ENCODE measurements at places on chromosomes 5 and 9.
A peak's percentile ranks its signal among the peaks of the same experiment; 100 is the strongest.

DNA sequence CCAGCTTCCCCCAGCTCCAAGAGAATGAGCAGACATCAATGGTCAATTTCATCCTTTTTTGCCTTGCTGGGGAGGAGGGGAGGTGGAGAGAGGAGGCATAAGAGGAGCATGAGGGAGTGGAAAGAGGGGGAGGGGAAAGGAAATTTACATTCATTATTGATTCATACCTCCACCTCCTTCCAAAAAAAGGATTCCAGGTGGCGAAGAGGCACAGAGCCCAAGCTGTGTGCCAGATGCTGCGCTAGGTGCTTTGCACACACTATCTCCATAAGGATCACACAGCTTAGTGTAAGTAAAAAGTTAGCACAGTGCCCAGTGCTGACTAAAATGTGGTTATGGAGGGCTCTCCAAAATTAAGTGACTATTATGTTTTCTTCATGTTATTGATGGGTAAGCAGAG, 11.0 kb downstream of the ASTN2 start:
- DNase-seq: no peak

DNA sequence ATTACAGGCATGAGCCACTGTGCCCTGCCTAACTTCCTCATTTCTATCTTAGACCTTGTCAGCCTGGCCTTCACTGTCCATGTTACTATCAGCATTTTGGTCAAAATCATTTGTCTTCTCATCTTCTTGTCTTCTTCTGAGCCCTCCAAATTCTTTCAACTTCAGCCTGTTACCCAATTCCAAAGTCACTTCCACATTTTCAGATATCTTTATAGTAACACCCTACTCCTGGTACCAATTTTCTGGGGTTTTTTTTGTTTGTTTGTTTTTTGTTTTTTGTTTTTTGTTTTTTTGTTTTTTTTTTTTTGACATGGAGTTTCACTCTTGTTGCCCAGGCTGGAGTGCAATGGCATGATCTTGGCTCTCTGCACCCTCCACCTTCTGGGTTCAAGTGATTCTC, 90.3 kb upstream of the LARP1 start:
- no peak for DNase-seq

- no peak for DNase-seq
Measured at GRCh38 chr5:136014049-136015002, 14.5 kb upstream of the TGFBI start.

DNA sequence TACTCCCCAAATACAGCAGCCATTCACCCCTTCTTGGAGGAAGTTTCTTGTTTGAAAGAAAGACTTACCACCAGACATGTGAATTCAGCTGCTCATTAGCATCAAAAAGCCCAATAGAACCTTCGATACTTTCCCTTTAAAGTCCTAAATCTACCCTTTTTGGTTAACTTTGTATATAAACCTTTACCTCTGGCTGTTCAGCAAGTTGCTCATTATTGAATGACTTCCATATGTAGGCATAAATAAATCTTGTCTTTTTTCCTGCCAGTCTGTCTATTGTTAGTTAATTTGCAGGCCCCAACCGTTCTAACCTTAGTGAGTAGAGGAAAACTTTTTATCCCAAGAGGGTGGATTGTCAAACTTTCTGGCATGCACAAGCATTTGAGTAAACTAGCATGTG, 27.9 kb upstream of the FBXL17 start:
- DNase-seq: no peak

- DNase-seq: peak; percentile 25
Measured at GRCh38 chr5:76710991-76711390, 4.9 kb upstream of the F2R start.

DNA sequence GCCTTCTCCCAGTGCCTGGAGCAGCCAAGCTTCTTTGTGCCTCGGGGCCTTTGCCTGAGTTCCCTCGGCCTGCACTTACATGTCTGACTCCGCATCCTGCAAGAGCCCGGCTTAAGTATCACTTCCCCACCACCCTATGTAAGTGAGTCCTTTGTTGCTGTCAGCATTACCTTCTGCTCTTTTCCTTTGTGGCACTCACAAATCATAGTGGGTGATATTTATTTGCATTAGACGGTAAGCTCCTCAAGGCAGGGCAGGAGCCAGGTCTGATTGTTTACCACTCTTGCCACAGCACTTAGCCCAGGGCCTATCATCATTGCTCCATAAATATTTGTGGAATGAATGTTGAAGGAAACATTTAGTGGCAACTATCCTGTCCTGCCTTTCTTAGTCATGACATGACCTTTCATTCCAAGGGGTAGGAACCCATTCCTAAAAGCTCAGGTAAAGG, 4.8 kb downstream of the GM2A start:
- no peak for DNase-seq

DNA sequence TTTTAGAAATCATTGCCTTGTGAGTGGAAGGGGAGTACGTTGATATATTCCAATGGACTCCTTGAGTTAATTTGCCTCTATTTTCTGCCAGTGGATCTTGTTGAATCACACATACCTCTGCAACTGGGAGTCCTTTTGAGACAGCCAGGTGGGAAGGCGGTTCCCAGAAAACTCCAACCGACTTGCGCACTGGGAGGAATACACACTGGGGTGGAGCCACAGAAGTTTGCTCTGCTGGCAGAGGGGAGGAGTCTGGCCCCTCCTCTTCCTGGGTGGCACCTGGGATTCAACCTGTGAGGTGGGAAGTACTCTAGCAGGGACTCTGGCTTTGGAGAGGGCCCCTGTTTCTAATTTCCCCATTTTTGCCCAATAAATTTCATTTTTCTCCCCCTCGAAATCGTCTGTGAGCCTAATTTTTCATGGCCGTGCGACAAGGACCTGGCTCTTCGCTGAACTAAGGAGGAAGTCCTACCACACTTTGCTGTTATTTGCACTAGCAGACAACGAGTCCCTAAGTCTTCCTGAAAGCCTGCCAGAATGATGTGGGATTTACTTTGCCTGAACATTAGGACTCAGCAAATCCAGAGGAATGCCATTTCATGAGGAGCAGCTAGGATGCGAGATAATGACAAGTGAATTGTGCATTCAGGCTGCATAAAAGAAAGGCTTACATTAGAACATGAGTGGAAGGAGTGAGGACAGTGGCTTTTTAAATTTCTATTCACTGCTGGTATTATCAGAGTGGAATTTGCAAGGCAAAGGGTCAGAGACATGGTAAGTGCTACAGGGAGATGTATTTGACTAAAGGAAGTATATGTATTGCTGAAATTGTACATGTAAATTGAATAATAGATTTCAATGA, 67.2 kb downstream of the PRLR start:
- no peak for DNase-seq

- DNase-seq: no peak
Measured at GRCh38 chr5:159944056-159944600, 27.8 kb downstream of the ADRA1B start.

DNA sequence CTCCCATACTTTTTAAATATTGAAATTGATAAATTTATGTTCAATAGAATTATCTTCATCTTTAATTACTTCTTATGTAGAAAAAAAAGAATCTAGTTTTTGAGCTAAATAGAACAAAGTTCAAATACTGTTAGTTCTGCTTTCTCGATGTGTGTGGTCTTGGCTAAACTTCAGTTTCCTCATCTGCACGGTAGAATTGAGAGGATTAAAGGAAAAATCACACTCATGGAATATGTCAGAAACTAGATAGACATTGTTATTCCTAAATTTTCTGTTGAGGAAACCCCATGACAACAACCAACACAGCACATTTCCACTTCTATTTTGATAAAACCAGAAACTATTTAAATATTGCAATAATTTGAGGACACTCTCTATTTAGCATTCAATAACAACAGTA, 100.3 kb downstream of the MUSK start:
- DNase-seq: no peak

DNA sequence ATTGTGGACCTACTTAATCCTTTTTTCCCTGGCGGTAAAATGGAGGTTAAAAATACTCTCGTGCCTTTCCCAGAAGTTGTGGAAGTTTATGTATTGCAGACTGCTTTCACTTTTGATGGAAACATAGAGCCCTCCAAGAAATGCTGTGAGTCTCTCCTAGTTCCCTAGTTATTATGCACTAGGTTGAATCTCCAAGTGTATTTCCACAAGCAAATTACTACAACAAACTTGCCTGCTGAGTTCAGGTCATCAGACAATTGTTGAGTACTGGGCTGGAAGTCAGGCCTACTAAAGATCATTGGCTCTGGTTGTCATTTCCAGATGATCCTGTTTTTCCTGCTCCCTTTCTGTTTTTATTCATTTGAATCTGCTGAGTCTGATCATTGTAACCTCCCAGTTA, 104.1 kb downstream of the CD180 start:
- DNase-seq: no peak

DNA sequence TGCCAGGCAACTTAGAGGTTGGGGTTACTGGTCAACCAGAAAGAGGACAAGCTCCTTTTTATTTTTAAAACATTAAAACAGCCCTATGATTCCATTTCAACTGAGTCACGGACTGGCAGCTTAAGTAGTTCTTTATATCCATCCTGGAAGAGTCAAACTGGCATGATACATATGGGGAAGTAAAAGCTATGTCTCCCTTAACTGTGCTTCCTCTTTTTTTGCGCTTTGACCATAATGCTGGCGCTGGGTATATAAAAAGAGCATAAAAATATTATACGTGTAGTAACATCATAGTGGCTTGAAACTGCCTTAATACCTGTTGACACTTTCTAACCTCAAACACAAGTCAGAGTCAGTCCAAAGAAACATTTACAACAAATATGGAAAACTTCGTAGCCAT, 274.4 kb downstream of the CSNK1G3 start:
- no peak for DNase-seq

DNA sequence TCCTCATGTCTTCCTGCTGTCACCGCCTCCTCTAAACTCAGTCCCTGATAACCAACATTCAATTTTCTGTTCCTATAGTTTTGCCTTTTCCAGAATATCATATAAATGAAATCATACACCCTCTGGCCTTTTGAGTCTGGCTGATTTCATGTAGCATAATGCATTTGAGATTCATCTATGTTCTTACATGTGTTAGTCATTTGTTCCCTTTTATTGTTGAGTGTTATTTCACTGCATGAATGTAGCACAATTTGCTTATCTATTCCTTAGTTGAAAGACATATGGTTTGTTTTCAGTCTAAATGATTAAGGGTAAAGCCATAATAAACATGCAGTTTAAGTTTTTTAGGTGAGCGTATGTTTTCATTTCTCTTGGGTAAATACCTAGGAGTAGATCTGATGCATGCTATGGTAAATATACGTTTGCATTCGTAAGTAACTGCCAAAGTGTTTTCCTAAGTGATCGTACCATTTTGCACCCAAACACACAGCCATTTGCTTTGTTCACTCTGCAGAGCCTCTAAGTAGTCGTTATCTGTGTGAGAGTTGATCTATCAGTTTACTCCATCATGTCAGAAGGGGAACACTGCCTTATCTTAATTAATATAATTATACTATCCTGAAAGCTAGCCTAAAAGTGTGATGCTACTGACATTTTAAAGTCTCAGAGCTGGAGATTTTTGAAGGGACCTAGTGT, 460.8 kb downstream of the DMAC1 start:
- no peak for DNase-seq

- no peak for DNase-seq
Measured at GRCh38 chr5:160251406-160252155, 22.3 kb downstream of the FABP6 start.

GRCh38 chr5:42598311-42598710, 158.3 kb upstream of the CCDC152 start:
- no peak for DNase-seq

GRCh38 chr9:123945532-123945931, 15.6 kb upstream of the DENND1A start:
- no peak for DNase-seq

- no peak for DNase-seq
Measured at GRCh38 chr5:33212900-33213299, 227.9 kb upstream of the TARS1 start.

Measured in CD4-positive, alpha-beta T cell treated with Interleukin-15 for 4 hours (primary cell).